AG04450 (cell line): ENCODE measurements at places on chromosomes 4 and X. TPM values are rescaled to one million over a fixed set of nuclear protein-coding genes. Genes with fewer than 3 reads are reported as not detected.

CLCN5 gene
- polyA plus RNA-seq = 1.9 and 2.2 TPM in 2 replicates

FAM133A gene
- polyA plus RNA-seq = not detected in 2 replicates

ATP1B4 gene
- polyA plus RNA-seq = not detected in 2 replicates

- DNase-seq = no peak
Measured at GRCh38 chr4:74395633-74396032, 30.7 kb downstream of the EREG start.

DNA sequence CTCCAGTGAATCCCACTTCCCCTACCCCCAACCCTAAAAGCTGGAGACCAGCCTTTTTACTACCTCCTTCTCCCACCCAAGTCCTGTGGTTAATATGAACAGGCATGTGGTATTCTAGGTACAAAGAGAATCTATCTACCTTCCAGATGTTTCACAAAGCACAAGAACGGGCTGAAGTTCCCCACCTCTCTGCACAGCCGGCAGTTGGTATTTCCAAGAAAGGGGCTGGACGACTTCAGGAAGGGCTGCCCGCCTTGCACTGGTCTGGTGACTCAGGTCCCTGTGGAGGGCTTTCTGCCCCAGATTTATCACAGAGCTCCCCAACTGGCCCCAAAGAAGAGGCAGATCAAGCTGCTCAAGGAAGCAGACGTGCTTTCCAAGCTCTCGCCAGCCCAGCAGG is 4.5 kb downstream of the FAM47E start:
- DNase-seq = no peak

DNA sequence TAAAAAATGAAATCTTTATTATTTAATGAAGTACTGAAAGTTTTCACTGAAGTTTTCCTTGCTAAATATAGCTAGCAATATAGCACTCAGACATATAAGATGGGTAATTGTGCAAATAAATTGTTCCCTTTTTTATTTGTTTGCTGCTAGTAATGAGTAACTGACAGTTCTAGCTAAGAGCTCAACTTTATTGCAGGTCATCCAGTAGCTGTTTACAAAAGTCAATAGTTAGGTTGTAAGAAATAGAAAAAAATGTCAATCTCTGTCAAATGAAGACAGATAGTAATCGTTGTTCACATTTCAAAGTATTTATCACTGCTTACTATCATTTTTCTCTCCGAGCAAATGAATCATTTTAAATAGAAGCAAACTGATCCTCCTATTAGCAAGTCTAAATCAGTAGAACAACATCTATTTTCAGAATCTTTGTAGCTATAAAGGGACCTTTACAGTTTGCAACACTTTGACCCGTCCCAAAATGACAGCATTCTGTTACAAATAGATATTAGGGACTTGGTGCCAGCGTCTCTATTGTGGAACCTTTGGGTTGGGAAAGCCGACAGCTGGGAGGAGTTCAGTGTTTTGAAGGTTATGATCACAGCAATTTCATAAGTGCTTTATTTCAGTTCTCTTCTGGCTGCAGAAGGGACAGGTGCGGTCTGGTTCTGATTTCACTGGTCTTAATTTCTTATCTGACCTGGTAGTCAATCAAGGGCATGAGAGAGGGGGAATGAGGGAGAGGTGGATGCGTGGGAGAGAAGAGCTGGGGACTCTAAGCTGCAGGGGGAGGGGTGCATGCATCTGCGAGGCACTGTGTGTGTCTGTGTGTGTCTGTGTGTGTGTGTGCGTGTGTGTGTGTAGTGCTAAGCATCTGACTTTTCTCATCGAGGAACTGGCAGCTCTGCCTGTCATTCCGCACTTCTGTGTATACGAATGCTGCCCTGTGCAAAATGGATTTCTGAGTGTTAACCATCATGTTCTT is 227.9 kb upstream of the PITX2 start:
- DNase-seq = no peak
